ENCODE measurements at places on chromosomes 13 and 19.

- DNase-seq, result no peak
These were observed 1899.5 kb downstream of the OLFM4 start for GRCh38 chr13:54928071-54928470.

DNA sequence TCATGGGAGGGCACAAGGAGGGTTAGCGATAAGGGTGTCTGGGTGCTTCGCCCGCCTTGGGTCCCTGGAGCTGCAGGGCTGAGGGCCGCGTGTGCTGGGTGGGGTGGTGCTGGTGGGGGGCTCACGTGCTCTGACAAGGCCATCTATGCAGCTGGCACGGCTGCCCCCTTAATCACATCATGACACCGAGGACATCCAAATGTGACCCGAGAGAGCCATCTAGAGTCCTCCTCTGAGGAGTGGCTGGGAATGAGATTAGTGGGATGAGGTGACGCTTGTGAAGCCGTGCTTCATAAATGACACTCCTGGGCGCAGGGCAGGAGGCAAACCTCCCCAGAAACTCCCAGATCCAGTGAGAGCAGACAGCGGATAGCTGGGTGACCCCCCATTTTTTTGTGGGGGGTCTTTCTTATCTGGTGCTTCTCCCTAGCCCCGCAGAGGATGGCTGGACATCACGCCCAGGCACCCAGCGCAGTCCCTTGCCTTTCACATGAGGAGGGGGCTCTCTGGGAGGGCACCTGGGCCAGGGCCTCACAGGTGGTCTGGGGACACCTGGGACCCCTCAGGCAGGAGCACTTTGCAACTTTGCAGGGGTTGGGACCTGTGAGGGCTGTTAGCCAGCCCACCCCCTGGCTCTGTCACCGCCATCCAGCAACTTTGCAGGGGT, 6.6 kb downstream of the FZR1 start:
- DNase-seq, result no peak

GRCh38 chr19:13275016-13275722, 125.0 kb downstream of the IER2 start:
- peak; percentile 53 for DNase-seq

GRCh38 chr19:33063356-33063752, 1.3 kb downstream of the RHPN2 start:
- no peak for DNase-seq

- no peak for DNase-seq
These were observed 63.2 kb downstream of the SHISA2 start for GRCh38 chr13:25988661-25989060.

DNA sequence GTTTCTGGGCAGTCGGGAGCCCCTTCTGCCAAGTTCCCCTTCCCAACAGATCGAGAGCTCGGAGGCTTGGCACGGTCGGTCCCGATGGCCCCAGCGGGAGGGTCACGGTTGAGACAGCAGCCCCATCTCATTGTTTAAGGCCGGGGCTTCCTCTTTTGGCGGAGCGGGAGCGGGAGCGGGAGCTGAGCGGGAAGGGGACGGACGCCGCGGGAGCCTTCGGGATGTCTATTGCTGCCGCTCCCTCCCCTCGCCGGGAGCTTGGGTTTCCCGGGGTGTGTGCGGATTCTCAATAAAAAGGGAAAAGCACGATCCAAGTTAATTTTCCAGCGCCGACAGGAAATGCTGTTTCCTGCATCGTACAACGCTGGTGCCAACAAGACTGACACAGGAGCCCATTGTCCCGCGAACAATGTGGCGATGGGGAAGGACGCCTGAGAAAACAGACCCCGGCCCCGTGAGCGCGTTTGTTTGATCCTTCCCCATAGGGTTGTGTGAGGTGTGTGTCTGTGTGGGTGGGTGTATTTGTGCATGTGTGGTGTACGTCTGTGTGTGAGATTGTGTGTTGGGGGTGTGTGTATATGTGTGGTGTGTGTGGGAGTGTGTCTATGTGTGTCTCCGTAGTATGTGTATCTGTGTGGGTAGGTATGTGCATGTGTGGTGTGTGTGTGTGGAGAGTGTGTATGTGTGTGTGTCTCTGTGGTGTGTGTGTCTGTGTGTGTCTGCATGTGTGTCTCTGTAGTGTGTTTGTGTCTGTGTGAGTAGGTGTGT, 36.3 kb upstream of the FLT1 start:
- no peak for DNase-seq

GRCh38 chr13:105814902-105815250, 720.6 kb downstream of the EFNB2 start:
- no peak for DNase-seq

GRCh38 chr19:14494910-14495671, 836 bp downstream of the GIPC1 start:
- peak; percentile 22 for DNase-seq

GRCh38 chr19:16470911-16471811, 609 bp downstream of the EPS15L1 start:
- DNase-seq, result peak; percentile 21

DNA sequence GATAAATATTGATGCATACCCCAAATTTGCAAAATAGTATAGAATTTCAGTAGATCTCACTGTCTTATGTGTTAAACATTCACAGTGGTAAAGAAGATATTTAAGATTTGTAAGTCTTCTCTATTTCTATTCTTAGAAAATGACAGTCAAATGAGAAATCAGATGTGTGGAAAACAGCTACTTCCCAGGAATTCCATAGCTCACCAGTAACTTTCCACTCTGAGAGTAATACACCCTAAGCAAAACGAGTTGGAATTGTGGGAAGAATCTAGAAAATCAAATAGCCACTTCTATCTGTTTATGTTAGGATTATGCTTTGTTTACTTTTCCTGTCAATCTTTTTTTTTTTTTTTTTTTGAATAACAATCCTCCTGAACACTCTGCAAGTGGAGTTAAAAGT, 69.1 kb downstream of the FLT1 start:
- no peak for DNase-seq

Data from CD4-positive, alpha-beta T cell treated with Interleukin-17A for 1 hour (primary cell).